Activated CD4-positive, alpha-beta T cell treated with anti-CD3 and anti-CD28 coated beads, Interleukin-2, amount 50 U/mL, for 48 hours (primary cell): ENCODE measurements at places on chromosomes 2 and 18.

GRCh38 chr2:135952891-135953290, 32.5 kb downstream of the DARS1 start:
- no peak for DNase-seq

DNA sequence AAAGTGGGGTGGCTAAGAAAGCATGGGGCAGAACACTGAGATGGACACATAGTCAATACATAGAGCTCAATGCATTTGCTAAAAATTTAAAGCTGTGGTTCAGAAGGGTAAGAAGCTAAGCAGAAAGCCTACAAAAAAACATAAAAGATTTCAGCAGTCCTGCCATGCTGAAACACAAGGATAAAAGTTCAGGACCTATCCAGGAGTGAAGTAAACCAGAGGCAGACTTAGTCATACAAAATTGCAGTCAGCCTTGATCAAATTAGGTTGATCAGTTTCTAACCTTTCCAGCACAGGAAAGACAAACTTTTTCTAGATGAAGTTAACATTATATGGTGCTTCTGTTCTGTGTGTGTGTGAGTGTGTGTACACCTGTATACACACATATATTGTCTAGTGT, 120.8 kb upstream of the RBMS1 start:
- DNase-seq: no peak

- DNase-seq: no peak
Observed at GRCh38 chr18:28584731-28585130, 407.8 kb upstream of the CDH2 start.

- DNase-seq: no peak
Observed at GRCh38 chr2:160141419-160141818, 58.7 kb downstream of the ITGB6 start.

GRCh38 chr2:223865907-223866508, 28.6 kb upstream of the AP1S3 start:
- DNase-seq: no peak

DNA sequence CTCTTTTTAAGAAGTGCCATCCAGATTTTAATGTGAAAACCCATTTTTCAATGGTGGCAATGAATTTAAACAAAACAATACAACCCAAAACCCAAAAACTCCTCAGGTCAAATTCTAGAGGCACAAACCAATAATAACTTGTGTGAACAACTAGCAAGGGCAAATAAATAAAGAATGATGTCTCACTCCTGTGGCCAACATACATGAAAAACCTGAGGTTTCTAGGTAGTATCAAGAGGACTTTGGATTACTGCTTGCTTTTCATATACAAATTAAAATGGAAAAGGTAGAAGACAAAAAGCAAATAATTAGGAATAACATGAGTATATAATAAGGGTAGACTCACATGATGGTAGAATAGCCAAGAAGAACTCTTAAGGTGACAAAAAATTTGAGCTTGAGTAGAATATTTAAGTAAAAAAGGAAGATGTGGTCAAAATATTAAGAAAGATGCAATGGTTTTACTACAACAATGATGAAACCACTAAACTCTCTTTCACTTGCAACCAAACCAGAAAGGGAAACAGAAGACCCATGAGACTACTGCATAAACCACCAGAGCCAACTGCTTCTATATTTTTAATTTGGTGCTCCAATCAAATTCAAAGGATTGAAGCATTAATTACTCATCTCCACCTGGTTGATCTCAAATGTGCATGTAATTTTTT, 53.5 kb downstream of the DARS1 start:
- DNase-seq: no peak

DNA sequence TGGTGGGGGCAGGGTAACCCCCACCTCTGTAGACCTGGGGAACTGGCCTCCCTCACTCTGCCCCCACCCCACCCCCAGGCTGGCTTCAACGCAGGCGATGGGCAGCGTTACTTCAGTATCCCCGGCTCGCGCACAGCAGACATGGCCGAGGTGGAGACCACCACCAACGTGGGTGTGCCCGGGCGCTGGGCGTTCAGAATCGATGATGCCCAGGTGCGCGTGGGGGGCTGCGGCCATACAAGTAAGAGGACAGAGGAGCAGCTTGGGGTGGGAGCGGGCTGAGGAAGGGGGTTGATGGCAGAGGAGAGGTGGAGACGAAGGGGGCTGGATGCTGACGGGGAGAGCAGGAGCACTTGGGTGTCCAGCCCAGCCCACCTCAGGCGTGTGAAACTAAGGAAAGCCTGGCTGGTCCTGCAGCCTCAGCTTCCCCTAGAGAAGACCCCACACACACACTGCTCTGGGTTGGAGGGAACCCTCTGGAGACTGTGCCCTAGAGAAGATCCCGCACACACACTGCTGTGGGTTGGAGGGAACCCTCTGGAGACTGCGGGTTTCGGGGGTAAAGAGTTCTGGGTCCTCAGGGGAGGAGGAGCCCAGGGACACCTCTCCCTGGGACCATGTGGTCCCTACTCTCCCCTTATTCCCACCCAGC, 36.2 kb downstream of the SNED1 start:
- DNase-seq: no peak

DNA sequence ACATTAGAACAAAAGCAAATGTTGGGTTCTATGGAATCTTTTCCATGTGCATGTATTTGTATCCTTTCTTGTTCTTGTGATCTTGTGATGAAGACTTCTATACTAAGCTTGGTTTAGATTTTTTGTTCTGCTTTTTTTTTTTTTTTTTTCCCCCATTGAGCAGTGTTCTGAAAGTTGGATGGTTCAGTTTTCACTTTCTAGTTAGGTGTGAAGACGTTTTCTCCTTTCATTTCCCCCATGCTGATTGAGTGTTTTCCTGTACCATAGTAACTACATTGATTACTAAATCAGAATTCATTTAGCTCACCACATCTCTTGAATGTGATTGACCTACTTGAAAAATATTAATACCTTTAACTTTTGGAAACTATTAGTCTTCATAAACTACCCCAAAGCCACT, 34.1 kb downstream of the NOP58 start:
- no peak for DNase-seq

DNA sequence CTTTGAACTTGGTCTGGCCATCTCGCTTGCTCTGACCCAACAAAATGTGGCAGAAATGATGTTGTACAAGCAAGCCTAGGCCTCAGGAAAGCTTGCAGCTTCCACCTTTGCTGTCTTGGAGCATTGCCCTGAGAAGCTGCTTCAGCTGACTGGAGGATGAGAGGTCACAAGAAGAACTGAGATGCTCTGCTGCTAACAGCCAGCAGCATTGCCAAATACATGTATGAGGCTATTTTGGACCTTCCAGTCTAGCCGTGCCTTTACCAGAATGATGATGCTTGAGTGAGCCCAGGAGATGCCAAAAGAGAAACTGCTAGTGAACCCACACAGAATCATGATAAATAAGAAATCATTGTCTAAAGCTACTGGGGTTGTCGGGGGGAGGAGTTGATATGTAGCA, 13.2 kb upstream of the ITGAV start:
- DNase-seq: no peak
